Fibroblast of the conjunctiva (primary cell): ENCODE measurements at places on chromosomes 3 and 15.
A peak's percentile ranks its signal among the peaks of the same experiment; 100 is the strongest.

GRCh38 chr15:48935236-48935635, 28.5 kb downstream of the SHC4 start:
- no peak for DNase-seq

- no peak for DNase-seq
Observed at GRCh38 chr3:4045756-4046155, 246.5 kb downstream of the LRRN1 start.

GRCh38 chr3:69354948-69355347, 30.9 kb downstream of the FRMD4B start:
- no peak for DNase-seq

- DNase-seq = peak; percentile 78
Observed at GRCh38 chr15:59170295-59171066, 36.2 kb upstream of the LDHAL6B start.

GRCh38 chr3:79587150-79587549, 180.6 kb downstream of the ROBO1 start:
- no peak for DNase-seq

GRCh38 chr3:55488398-55489055, 1.4 kb upstream of the WNT5A start:
- DNase-seq = peak; percentile 73

DNA sequence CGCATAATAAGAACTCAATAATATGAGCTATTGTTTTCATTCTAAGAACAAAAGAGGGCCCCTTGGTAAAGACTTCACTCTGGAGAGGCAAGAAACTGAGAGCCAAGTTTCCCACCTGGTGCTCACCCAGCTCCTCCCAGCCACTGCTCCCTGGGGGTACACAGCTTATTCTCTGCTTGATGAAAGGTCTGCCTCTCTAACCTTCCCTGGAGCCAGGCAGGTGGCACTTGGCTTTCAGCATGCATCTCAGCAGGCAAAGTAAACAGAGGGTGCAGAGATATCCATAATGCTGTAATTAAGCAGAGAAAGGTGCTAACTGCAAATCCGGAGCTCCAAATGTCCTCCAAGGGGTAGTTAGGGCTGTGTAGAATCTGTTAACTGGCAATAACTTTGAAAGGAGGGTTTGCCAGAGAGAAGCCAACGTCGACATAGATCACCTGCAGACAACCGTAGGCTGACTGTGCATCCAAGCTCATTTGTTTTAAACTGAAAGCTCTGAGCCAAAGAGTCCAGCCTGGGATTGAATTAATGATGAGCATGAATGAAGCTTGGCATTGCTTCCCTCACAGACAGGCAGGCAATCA, 159.6 kb upstream of the PROK2 start:
- no peak for DNase-seq

DNA sequence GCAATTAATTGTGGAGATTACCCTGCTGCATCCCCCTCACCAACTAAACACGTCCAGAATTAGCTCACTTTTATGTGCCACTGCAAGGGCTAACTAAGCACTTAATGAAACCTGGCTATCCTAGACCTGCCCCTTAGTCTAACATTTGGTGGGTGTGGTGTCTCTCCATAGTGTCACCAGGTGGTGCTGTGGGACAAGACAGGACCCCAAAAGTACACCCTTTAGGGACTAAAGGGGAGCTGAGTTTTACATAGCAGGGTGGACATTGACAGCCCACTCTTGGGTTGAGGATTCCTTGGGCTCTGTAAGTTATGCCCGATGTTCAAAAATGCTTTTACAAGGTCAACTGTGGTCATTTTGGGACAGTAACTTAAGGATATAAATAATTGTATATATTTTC, 5.7 kb downstream of the DUT start:
- DNase-seq = no peak

DNA sequence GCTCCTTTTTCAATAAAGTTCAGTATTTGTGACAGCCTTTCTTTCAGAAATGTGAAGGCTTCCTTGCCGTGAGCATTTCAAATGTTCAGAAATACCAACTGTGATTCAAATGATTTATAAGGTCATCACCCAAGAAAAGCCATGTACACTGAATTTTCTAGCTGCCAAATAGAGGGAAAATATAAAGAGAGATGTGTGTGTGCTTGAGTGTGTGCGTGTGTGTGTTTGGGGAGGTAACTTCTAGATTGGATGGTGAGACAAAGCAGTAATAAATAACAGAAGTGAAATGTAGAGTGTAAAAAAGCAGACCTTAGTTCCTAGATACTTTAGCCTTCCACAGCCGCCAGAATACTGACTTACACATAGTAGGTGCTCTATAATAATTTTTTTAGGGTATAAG, 577.4 kb downstream of the TBL1XR1 start:
- DNase-seq = no peak

GRCh38 chr3:120147072-120147871, 53.0 kb upstream of the GSK3B start:
- DNase-seq = no peak

DNA sequence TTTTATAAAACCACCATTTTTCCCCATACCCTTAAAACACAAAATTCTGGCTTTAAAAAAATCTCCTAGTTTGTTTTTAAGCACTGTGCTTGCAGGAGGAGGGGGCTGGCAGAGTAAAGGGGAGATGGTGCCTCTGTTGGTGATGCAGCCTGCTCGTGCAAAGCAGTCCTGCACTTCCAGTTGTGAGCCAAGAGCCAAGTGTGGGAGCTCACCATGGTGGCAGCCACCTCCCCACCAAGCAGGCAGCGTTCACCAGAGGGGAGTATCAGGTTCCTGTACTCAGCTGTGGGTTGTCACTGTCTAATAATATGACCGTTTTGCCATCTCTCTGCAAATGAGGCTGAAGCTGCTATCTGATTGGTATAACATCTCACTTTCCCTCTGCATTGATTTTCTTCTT, 164.8 kb downstream of the SYNPR start:
- DNase-seq = no peak

- no peak for DNase-seq
Observed at GRCh38 chr3:14426305-14426620, 23.9 kb downstream of the SLC6A6 start.

- no peak for DNase-seq
Observed at GRCh38 chr3:100340527-100340926, 6.0 kb downstream of the NIT2 start.
